ENCODE measurements at places on chromosomes 5 and 9.

DNA sequence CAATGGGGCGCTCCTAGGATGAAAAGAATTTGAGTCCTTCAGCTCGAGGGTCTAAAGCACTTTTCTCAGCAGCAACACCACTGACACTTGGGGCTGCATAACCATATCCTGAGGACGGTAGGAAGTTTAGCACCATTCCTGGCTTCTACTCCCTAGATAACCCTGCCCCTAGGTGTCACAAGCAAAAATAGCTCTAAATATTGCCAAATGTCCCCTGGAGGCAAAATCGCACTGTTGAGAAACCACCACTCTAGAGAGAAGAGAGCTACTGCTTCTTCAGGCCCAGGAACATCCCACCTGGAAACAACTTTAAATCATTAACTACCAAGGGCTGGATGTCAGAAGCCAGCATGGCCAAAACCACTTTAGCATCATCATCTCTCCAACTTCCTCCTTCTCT, 29.8 kb downstream of the MYO10 start:
- DNase-seq: no peak

DNA sequence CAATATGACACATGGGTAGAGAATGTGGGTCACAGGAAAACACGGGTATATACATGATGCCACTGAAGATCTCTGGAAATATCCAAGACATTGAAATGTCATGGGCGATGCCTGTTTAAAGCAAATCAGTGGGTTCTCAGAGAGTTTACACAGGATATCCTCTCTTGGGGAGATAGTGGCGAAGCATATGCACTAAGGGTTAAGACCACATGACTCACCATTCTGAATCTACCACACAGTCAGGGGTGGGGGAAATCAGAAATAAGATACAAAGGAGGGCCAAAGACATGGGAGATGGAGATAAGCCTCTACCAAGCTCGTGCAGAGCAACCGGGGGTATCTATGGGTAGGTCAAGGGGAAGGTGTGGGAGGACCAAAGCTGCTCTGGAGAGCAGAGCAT, 58.8 kb downstream of the SH3PXD2B start:
- DNase-seq: no peak

GRCh38 chr5:163385271-163385670, 52.1 kb upstream of the CCNG1 start:
- DNase-seq: no peak

DNA sequence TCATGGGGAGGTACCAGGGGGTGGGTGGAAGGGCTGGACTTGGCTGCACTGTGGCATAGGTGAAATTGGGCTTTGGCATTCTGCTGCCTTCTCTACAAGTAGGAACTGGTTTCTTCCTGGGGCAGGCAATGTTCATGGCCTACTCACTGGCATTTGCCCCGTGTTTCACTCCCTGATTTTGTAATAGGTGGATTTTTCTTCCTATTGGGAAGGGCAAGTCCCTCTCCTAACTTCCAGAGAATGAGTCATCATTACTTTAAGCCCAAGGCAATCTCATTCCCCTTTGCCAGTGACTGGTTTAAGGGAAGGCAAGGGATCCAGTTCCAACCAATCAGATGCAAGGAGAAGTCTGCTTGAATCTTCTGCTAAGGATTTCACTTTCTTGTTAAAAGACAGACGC, 67.9 kb upstream of the ANKRD55 start:
- DNase-seq: peak; percentile 68

GRCh38 chr9:129840034-129840433, 4.8 kb downstream of the USP20 start:
- DNase-seq: no peak

GRCh38 chr9:35666045-35666444, 1.1 kb upstream of the ARHGEF39 start:
- DNase-seq: peak; percentile 84
